ENCODE measurements at places on chromosomes 3 and 15. TPM values are rescaled to one million over a fixed set of nuclear protein-coding genes. Genes with fewer than 3 reads are reported as not detected.

The GPR156 gene
- 1.2 TPM for total RNA-seq

The DZIP1L gene
- total RNA-seq, result 10.7 TPM

The DNAH12 gene
- not detected for total RNA-seq

The EDEM1 gene
- total RNA-seq, result 13.2 TPM

The AMIGO3 gene
- total RNA-seq, result 5.8 TPM

The SAMD7 gene
- not detected for total RNA-seq

The CMTM8 gene
- 1.7 TPM for total RNA-seq

The HESX1 gene
- total RNA-seq, result 3.0 TPM

The SPINT1 gene
- 81.1 TPM for total RNA-seq

The ITIH3 gene
- total RNA-seq, result not detected

The ARHGEF26 gene
- 6.0 TPM for total RNA-seq

DNA sequence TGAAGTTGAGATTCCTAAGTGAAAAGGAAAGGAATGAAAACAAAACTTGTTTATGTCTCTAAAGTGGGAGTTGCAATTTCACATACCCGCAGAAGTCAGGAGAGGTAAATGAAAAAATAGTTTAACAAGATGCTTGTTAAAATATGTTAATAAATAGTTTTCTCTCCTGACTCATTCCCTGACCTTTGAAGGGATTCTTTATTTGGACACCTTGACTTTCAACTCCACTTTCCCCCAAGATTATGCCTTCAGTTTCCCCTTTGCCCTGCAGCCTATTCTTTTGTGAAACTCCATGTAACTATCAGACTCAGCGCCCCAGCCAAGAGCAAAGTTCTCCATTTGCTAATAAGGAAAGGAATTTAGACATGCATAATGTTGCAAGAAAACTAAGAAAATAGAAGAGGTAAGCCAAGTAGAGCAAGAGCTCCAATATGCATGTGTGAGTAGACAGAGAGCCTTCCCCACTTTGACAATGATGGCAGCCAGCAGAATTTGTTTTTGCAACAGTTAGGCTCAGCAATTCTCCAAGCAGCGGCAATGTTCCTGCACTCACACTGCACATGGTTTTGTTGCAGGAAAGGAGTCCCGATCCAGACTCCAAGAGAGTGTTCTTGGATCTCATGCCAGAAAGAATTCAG, 61.2 kb downstream of the CD200 start:
- DNase-seq, result no peak

GRCh38 chr3:150535204-150535603, 11.1 kb downstream of the SERP1 start:
- no peak for DNase-seq

DNA sequence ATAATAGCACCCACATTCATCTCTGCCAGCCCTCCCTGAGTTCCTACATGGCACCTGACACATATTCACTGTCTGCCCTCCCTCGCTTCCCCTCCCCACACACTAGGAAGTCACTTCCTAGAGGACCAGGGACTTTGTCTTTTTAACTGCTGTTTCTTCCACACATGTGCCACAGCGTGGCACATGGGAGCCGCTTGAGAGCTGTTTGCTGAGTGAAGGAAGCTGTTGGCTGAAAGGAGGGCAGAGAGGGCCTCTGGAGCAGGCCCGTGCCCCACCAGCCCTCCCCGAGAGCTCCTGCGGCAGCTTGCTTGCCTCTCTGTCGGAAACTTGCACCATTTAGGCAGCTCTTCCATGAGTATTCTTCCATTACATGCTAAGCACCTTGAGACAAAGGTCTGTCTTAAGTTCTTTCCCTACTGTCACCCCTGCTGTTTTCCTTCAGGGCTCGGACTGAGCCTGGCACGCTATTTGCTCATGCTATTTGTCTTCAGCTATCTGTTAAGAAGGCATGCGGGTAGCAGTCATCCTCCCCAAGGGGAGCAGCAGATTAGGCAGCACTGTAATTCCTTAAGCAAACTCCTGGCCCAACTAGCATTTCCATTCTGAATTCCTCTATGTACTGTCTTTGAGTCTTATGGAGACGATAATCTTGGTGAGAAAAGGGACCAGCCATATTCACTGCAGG, 72.2 kb downstream of the CACNA1D start:
- DNase-seq, result peak; percentile 41

DNA sequence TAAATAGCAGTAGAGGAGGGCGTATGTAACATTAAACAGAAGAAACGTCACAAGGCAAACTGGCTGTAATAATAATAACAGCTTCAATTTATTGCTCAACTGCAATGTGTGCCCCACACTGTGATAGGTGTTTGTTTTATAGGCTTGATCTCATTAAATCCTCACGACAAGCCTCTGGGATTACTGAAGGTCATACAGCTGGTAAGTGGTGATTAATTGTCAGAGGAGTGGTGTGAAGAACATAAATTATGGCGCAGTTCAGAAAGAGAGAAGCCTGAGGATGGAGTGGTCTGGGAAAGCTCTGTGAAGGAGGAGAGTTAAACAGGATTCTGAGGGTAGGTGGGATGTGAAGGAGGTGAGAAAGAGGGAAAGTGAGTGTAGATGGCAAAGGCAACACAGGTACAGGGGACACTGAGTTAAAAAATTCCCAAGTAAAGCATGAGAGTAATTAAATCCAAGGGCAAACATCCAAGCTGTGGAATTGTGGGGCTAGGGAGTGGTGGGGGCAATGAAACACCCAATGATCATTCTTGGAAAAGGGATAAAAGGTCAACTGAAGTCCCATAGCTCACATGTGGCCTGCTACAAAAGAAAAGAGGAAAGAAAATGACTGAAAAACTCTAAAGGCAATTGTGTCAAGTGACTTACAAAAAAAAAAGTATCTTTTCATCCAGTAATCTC, 16.5 kb upstream of the GLCE start:
- no peak for DNase-seq

DNA sequence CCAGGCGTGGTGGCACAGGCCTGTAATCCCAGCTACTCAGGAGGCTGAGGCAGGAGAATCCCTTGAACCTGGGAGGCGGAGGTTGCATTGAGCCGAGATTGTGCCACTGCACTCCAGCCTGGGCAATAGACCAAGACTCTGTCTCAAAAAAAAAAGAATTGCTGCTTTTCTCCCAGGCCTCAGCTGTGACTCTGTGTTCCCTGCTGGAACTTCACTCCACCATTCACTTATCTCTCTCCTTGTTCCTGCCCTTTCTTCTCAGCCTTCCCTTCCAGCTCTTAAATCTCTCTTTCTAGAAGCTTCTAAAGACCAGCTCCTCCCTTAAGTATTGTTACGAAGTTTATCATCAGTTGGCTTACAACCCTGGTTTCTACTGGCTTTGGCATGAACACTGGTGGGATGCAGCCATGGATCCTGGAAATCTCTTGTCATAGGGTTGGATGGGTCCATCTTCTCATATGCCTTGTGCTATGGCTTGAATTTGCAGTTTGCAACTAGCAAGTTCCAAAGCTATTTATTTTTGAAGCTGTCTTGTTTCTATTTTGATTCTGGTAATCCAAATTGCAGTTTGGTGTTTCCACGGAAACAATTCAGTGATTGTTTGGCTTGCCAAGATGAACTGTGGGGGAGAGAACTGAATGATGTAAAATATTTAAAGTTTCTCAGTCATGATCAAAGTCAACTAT, 10.5 kb downstream of the C3orf62 start:
- DNase-seq, result no peak

- no peak for DNase-seq
These were observed 61.3 kb upstream of the RAB6B start for GRCh38 chr3:133956982-133957381.

DNA sequence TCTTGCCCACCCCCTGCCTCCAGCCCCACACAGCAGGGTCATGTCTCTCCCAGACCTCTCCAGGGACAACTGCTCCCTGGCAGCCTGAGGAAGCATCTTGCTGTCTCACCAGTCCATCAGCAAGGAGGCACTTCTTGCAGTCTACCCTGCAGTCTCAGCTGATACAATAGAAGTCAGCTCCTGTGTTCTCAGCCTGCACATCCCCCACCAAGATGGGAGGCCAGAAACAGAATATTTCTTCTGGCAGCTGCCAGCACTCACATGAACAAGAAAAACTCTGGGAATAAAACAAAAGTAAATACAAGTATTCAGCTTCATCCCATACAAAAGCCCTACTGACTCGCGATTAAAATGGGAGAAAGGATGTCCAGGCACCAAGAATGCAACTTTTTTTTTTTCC, 457.4 kb upstream of the PROK2 start:
- DNase-seq, result no peak

GRCh38 chr3:158105710-158106253, 438 bp downstream of the SHOX2 start:
- peak; percentile 81 for DNase-seq

- no peak for DNase-seq
These were observed 60.5 kb downstream of the RAB7A start for GRCh38 chr3:128786434-128787020.

DNA sequence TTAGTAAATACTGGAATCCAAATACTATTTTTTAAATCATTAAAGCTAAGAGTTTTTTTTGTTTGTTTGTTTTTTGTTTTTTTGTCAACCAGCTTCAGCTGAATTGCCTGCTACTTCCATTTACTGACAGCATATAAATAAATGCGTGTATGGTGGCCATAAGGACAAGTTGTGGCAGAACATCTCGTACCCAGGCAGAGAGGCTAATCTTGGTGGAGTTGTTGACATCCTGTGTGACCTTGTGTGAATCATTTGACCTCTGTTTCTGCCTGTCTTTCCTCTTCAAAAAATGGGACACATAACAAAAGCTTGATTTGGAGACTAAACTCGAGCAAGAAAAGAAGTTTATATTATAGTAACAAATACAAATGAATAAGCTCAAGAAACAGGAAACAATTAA, 734.2 kb downstream of the MCTP2 start:
- no peak for DNase-seq

DNA sequence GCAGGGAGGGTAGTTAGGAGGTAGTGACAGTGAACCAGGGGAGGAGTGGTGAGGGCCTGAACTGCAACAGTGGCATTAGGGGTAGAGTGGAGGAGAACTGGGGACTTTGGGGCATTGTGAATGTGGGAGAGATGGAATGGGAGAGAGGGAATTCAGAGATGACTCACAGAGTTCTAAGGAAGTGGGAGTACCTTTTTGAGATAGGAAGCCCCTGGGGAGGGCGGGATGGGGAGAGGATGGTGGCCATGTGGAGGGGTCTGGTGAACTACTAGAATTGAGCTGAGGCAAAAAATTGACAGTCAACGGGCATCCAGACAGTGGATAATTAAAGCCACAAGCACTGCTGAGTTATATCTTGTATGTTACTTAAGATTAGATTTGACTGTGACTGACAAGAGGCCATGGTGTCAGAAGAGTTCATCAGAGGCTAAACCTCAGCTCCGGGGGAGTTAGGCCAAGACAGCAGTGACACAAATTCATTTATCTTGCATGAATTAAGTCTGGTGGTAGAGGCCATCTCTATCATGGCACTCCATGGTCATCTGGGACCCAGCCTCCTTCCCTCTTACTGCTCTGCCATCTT, 34.0 kb downstream of the PLEKHO2 start:
- DNase-seq, result no peak

DNA sequence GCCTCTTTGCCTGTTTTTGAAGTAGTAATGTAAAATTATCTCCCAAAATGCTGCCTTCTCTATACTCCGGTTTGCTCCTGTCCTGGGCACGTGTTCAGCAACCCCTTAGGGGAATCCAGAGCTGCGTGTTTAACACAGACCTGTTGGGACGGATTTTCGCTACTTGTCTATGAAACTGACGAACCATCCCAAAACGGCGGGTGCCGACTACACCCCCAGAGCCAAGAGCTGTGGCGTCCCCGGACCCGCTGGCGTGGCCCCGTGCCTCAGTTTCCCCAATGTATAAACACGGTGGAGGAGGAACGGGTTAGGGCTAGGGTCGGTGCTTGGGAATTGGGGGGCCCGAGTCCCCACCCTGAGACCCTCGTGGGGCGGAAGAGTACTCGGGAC, 473 bp downstream of the FHIT start:
- no peak for DNase-seq

DNA sequence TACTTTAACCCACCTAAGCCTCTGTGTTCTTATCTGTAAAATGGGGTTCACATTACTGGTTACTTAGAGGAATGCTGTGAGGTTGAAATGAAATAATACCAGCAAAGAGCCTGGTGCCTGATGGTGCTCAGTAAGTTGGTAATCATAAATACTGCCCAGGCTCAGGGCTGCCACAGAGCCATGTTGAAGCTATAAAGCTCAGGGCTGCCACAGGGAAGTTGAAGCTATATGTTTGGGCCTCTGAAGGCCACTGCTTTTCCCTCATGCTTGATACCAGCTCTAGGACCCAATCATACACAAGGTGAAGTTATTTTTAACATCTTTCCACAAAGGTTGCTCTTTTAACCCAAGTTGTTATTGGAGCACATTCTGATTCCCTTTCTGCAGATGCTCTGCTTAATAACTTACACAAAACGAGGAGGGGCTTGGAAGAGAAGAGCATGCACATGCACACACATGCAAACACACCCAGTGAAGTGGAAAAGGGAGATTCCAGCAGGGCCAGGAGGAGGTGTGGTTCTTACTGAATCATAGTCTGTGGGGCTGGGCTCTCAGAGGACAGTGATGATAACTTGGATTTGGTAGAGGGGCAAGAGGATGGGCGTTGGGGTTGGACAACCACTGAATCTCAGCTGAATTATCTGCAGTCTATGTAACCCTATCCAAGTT, 17.4 kb downstream of the PARP14 start:
- no peak for DNase-seq

DNA sequence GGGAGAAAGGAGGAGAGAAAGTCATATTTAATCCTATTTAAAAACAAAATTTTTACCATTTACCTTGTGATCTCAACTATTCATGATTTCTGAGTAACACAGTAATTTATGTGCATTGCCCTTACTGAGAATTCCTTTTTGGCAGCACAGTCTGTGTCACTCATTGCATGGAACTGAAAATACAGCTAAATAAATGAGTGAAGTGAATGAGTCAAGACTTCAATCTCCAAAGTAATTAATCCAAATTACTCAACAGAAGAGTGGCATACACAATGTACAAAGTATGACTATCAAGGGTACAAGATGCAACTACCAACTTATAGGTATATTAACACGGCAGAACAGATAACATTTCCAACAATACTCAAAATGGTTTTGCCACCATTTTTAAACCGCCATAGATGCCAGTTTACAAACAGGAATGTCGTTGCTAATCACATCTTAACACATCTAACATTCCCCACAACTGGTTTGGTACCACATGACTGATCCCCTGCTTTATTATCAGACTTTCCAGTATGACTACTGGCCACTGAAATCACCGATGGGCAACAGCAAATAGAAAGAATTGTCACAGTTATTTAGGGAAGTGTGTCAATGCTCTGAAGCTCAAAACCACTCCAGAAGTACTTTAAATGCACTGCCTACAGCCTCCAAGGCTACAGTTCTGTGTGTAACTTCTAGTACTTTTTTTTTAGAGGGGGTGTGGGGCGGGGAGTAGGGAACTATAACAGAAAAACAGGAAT, 410.4 kb downstream of the SHQ1 start:
- DNase-seq, result no peak

DNA sequence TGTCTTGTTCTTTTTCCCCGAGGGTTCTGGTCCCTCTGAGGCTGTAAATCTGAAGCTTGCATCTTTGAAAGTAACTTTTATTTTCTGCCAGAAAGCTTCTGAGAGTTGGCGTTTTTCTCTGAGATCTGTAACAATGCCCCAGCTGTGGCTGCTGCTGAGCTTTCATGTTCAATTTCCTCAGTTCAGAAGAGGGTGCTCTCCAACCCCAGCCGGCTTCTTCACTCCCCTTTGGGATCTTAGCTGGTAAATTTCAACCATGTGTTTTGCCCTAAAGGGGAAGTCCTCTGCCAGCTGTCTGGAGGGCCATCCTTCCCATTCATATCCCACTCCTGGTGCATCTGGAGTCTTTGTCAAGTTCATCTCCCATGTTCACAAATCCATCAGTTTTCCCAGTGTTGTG, 18.3 kb upstream of the CFAP100 start:
- no peak for DNase-seq
